Activated naive CD4-positive, alpha-beta T cell (primary cell): ENCODE measurements at places on chromosomes 5 and 9.

DNA sequence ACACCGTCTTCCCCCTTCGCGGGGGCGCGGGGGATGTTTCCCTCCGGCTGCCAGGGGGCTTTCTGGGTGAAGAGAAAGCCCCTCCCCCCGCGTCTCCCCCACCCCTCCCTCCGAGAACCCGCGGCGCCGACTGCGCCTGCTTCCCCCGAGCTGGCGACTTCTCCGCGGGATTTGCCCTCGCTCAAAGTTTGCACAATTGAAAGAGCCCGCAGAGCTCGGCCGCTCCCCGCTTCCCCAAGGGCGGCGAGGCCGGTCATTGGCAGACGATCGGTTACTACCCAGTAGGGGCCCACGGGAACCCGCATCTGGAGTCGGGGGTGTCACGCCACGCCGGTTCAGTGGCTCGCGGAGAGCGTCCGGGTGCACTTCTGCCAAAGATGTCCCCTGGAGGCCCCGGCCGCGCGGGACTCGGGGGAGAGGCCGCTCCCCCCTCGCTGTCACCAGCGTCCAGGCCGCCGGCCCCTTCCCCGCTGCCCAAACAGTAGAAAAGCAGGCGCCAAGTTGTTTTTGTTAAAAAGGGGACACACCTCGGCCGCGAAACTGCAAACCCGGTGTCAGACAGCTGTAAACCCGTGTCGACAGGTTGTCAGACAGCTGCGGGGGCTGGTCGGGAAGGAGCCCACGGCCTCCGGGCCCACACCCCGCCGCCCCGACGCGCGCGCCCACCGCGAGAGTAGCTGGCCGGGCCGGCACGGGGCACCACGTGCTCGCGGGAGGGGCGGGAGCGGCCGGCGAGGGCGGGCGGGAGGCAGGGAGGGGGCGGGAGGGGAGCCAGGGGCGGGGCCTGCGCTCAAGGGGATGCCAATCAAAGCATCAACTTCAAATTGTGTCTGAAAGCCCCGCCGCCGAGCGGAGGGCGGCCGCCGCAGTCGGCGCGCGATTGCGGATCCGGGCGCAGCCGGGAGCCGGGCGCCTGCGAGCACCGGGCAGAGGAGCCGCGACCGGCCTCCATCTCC lies at the start of gene IRX1:
Gene IRX1, plus strand, starts transcription at position 827 of the 956 bp plus-strand sequence. CDS start 274 bp downstream, outside the sequence.
- no peak for DNase-seq

GRCh38 chr9:126435105-126435504 lies 108.5 kb downstream of the MVB12B start:
- DNase-seq: no peak

GRCh38 chr5:178279026-178279722 lies 46.6 kb upstream of the PHYKPL start:
- no peak for DNase-seq

- DNase-seq: no peak
Measured at GRCh38 chr9:3401221-3401954, 124.4 kb downstream of the RFX3 start.

DNA sequence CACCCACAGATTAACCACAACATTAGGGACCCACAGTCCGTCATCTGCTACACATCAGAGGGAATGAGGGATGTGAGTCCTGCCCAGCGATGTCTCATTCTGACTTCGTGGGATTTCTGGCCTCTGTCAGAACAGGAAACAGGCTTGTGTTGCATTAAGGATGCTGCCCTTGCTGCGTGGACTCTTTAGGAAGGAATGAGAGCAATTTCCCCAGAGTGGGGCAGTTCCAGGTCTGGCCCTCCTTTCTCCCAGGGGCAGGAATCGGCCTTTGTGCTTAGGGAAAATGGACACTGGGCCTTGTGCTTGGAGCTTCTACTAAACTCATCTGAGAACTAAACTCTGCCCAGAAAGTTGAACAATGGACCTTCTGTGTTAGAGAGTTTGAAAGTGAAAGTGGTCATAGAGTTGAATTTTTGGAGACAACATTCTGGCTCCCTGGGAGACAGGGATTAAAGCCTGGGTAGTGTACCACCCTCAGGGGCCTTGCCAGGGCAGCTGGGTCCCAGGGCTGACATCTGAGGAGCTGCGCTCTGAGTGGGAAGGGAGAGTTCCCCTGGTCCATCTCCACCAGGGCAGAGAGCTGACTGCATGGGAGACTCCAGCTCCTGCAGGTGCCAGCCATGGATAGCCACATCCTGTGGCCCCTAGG lies 37.8 kb upstream of the S1PR3 start:
- DNase-seq: no peak

DNA sequence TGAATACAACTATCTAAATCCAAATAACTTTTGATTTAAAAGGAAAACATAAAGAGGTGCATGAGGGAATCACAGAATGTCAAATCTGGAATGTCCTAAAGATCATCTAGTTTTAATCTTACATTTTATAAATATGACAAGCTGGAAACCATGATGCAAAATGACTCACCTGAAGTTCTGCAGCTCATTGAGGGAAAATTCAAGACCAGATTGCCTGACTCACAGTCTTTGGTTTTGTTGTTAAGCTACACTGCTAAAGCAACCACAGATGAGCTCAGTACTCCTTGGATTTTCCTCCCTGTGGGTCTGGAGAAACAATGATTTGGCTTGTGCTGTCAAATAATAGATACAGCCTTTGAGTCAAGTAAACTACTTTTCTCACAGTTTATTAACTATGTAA lies 19.1 kb upstream of the EDIL3 start:
- DNase-seq: no peak

- no peak for DNase-seq
Measured at GRCh38 chr5:11075035-11075805, 314.2 kb upstream of the DAP start.

GRCh38 chr9:111805262-111805661 lies 10.5 kb upstream of the SHOC1 start:
- DNase-seq: no peak

GRCh38 chr5:132746954-132747615 lies at the start of gene CCNI2:
Gene CCNI2, plus strand, starts transcription at chr5:132747426. Its CDS starts 70 bp downstream, at chr5:132747496.
- no peak for DNase-seq

- DNase-seq: no peak
Measured at GRCh38 chr9:4701526-4701925, 22.2 kb downstream of the CDC37L1 start.

- no peak for DNase-seq
Measured at GRCh38 chr5:88401686-88402085, 133.0 kb upstream of the TMEM161B start.
